ENCODE measurements at places on chromosomes 6 and 20. TPM values are rescaled to one million over a fixed set of nuclear protein-coding genes. Genes with fewer than 3 reads are reported as not detected.

GRCh38 chr20:37939701-37940560 lies 37.0 kb downstream of the VSTM2L start:
- DNase-seq, result no peak

DNA sequence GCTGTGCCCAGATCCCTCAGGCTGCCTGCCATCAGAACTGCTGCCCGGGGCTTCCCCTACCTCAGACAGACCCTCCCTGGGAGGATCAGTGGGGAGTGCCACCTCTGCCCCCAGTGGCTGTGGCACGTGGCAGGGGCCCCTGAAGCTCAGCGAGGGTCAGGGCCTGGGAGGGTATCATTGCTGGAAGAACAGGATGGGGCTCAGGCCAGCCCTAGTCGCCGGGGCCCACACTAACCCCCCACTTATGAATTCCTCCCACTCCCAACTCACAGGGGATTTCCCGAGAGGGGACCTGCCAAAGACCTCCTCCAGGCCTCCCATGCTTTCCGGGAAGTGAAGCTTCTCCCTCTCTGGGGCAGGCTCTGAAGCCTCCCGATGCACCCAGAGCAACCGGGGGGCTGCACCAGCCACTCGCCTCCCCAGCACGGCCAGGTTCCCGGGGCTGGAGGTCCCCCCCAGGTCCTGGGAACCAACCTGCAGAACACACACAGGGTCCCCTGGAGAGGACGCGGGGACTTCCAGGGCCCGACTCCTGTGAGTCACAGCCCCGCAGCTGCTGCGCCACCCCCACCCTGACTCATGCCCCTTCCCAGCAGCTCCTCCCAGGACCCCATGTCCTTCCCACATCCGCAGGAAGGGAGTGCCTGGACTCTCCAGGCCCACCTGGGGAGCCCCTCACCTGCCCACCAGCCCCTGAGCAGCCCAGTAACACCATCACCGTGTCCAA lies 2.5 kb downstream of the TNFRSF6B start:
- DNase-seq, result peak; percentile 67

GRCh38 chr6:42278131-42278853 lies 60.6 kb upstream of the MRPS10 start:
- DNase-seq, result no peak

Gene STX11
- total RNA-seq, result 0.69 TPM

Gene MTFR2
- 13.2 TPM for total RNA-seq

Gene SLC35B3
- 8.6 TPM for total RNA-seq

DNA sequence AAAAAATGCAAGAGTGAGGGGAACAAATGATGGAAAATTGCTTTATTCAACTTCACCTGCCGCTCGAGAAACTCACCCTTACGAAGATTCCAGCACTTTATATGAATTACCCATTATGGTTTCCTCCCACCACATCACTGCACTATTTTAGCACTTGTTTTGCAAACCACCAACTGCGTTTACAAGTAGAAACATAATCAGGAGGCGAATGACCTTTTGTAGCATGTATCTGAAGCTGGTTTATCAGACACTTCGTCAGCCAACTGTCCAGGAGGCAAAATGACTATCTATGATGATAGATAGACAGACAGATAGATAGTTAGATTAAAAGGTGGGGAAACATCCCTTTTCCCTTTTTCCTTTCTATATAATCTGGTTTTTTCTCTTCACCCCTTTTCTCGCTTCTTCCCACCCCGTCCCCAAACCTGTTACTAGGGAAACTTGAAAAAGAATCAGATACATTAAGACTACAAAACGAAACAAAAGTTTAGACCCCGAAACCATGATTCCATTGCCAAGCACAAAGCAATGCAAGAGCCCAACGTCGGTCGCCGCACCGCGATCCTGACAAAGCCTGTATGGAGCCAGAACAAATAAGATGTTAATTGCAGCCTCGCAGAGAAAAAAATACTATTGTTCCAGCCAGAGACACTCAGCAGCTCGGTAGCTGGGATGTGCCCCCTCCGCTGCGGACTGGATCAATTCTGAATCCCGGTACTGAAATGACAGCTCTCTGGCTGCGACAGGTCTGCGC lies 933 bp upstream of the ADGRB3 start:
- no peak for DNase-seq

Gene MAS1L
- not detected for total RNA-seq

GRCh38 chr6:24240380-24240928 lies 114.4 kb downstream of the NRSN1 start:
- no peak for DNase-seq

DNA sequence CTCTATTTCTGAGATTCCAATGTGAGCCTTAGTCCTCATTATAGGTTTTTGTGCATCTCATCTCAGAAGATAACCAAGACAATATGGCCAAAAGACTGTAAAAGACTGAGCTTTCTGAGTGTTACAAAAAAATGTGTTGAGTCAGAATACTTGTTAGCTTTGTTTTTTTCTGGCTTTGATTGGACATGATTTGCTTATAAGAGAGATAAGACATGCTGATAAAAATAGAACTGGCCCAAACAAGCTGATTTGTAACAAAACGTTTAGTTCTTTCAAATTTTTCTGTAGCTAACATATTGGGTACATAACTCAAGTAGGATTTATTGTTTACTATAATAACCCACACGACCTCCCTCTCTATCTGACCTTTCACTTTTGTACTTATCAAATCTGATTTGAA lies 32.9 kb downstream of the FILIP1 start:
- DNase-seq, result no peak

Gene NCOA5
- 31.6 TPM for total RNA-seq

DNA sequence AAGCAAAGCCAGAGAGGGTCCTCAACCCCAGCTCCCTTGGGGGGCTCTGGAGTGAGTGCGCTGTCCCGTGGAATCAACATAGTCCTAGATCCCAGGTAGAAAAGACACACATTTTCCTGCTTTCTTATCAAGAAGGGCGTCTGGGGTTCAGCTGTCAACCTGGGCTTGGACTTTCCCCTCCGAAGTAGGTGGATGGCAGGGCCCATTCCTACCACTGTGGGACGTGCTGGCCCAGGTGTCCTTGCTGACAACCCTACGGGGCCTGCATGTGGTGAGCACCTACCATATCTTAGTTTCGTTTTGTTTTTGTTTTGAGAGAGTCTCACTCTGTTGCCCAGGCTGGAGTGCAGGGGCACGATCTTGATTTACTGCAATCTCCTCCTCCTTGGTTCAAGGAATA lies 42.4 kb downstream of the MYT1 start:
- no peak for DNase-seq

GRCh38 chr6:156881687-156882629 lies 104.8 kb downstream of the ARID1B start:
- no peak for DNase-seq

Gene C20orf202
- total RNA-seq, result not detected

- DNase-seq, result no peak
Observed at GRCh38 chr6:8057263-8057662, 6.9 kb downstream of the BLOC1S5 start.

GRCh38 chr6:7290079-7290478 lies 22.9 kb downstream of the SSR1 start:
- DNase-seq, result no peak

DNA sequence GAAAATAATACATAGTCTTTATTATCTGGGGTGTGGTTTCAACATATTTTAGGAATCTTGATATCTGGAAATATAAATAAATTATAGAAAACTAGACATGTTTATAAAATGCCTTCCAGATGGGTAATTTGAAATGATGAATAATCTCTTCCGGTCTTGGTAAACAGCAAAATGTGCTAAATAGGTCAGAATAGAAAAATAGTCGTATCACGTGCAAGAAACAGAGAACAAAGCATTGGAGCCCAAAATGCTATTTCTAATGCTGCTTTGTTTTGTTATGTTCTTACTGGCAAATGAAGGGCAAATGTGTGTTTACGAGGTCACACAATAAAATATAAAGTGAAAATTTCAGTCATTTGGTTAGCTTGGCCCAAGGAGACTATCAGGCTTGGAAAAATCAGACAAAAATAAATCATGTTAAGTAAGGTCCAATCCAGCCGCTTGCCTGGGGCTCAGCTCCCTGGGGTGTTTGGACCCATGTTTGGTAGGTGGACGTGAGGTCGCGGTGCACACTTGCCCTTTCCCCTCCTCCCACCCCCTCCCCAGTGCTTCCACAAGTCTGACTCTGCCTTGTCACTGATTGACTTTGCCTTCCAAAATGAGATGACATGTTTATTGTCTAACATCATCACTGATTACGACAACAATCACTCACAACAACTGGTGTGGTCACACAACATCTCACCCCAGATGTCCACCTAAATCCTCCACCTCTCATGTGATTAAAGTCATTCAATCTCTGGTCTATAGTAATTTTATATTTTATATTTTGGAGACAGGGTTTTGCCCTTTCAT lies 56.0 kb downstream of the RIN2 start:
- no peak for DNase-seq

GRCh38 chr6:164290101-164290500 lies 875.6 kb downstream of the QKI start:
- no peak for DNase-seq

GRCh38 chr20:23287354-23288190 lies 63.0 kb upstream of the NXT1 start:
- DNase-seq, result no peak

DNA sequence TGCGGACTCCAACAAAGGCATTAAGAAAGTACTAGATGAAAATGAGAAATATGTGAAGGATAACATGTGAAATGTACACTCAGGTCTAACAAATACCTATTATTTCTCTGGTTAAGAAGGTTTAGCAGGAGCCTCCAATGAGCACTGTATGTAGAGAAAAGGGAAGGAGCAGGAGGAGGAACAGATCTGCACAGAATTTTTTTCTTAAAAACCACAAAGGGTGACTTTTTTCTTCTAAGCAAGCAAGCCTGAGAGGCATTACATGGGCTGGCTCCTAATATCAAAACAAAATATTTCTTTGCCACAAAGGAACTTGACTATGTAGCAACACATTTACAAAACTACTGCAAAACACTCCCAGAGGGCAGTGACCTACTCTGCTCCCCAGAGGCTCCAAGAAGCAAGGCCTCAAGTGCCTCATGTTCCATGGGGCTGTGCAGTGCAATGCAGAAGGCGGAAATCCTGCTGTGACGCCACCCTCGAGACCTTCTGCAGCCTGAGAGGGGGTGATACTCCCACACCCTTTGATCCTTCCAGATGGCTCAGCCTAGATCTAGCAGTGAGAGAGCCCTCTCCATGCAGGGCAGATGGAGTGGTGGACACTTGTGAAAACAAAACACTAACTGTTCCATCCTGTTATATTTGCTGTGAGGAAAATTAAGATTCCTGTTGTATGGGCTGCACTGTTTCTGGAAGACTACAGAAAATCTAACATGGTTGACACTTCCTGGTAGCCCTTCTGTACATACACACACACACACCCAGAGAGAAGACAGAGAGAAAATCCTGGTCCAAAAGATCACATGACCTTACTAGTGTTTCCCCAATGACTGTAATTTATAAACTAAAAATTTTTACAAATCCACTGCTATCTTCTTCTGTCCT lies 36.0 kb upstream of the SMIM29 start:
- no peak for DNase-seq

- DNase-seq, result no peak
Observed at GRCh38 chr6:39208223-39208739, 21.0 kb downstream of the KCNK5 start.

Gene ULBP2
- 10.2 TPM for total RNA-seq

GRCh38 chr20:46118481-46119020 lies 437 bp downstream of the CD40 start:
- DNase-seq, result no peak

- no peak for DNase-seq
Observed at GRCh38 chr6:150410906-150411305, 42.1 kb downstream of the IYD start.

Gene SLC25A27
- 10.7 TPM for total RNA-seq

- DNase-seq, result no peak
Observed at GRCh38 chr20:44571362-44571988, 10.9 kb upstream of the PKIG start.

DNA sequence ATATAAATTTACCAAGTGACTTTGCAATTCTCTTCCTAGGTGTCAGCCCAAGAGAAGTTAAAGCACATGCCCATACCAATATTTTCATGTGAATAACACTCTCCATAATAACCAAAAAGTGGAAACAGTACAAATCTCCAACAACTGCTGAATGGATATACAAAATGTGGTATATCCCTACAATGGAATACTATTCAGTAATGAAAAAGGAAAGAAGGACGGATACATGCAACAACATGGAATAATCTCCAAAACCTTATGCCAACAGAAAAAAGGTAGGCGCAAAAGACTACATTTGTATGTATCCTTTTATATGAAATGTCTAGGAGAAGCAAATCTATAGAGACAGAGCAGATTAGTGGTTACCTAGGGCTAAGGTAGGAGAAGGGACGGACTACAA lies 487.7 kb upstream of the ID4 start:
- DNase-seq, result no peak

DNA sequence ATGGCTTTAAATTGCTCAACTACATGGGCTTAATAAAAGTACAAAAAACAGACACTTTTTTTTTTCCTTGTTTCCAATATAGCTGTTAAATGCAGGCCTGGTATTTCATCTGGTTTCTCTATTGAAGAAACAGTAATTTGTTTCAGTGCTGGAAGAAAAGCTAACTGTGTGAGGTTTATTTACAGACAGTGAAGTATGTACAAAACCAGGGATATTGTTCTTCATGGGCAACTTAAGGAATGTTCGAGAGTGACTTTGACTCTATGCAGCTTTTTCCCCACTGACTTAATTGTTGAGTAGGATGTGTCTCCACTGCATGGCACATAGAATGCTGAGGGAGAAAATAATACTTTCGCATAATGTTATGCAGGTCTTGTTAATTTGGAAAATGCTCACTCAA lies 31.0 kb upstream of the PRL start:
- no peak for DNase-seq

- DNase-seq, result no peak
Observed at GRCh38 chr6:36920546-36920945, 34.0 kb upstream of the PI16 start.

Gene TEAD3
- total RNA-seq, result 21.8 TPM

Gene OSER1
- total RNA-seq, result 28.4 TPM

DNA sequence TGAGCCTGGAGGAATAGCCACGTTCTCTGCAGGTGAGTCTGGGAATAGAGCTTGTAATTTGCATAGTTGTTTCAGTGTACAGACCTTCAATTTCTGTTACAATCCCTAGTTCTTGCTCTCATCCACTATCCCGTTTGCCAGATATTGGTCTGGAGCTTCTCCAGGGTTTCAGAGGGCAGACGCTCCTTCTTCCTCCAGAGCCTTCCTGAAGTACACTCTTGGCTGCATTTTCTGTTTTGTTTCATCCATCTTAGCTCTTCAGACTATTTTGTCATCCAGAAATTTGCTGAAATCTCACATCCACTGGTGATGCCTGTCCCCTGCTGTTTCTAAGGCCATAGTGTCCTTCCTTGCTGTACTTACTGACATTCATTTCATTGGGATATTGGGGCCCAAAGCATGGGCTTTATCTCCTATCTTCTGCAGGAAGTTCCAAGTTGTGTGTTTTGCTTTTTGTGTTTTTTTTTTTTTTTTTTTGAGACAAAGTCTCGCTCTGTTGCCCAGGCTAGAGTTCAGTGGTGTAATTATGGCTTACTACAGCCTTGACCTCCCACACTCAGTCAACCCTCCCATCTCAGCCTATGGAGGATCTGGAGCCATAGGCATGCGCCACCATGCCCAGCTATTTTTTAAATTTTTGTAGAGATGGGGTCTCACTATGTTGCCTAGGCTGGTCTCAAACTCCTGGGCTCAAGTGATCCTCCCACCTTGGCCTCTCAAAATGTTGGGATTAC lies 18.7 kb downstream of the CDS2 start:
- no peak for DNase-seq

Gene SAYSD1
- 10.1 TPM for total RNA-seq
